ENCODE measurements at places on chromosomes 11 and 22.

GRCh38 chr11:2202071-2202899 lies 30.7 kb upstream of the TH start:
- DNase-seq: peak; percentile 75

GRCh38 chr11:90343673-90344072 lies 120.8 kb upstream of the CHORDC1 start:
- DNase-seq: no peak

- no peak for DNase-seq
Observed at GRCh38 chr11:72685560-72686480, 11.6 kb upstream of the PDE2A start.

- DNase-seq: no peak
Observed at GRCh38 chr11:117000014-117000737, 98.1 kb downstream of the SIK3 start.

DNA sequence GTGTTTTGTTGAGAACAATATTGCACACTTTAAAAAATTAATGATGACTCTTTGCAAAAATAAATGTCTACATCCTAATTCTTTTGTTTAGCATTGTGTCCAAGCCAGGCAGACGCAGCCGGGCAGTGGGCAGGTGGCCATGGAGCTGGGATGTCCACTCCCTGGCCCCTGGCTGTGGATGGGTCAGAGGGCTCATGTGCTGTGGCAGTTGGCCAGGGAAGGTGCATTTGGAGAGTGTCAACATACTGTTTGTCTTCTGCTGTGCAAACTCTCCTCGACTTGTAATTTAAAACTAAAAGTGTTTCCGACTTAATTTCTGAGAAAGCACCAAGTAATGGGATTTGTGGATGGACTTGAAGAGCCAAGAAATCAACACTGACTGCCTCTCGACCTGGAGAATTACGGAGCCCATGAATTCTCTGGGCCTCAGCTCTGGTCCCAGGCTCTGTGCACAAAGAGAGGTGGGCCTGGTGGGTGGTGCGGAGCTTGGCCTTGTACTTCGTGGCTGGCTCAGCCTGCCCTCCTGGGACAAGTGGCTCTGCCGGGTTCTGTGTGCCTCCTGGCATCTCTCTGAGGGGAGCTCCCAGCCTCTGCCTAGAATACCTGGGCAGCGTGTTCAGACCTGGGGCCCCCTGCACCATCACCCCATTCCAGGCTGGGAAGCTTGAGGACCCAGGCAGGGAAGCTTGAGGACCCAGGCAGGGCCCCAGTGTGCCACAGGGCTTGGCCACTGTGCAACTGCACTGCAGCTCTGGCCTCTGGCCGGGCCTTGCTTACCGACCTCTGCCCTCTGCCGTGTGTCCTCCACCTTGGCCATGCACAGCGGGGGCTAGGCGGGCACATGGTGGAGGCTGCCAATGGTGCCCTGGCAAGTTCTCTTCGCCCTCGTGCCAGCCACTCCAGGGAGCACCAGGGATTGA lies 46.4 kb downstream of the RTN4R start:
- no peak for DNase-seq

- no peak for DNase-seq
Observed at GRCh38 chr22:17334059-17334458, 35.2 kb upstream of the CECR2 start.

DNA sequence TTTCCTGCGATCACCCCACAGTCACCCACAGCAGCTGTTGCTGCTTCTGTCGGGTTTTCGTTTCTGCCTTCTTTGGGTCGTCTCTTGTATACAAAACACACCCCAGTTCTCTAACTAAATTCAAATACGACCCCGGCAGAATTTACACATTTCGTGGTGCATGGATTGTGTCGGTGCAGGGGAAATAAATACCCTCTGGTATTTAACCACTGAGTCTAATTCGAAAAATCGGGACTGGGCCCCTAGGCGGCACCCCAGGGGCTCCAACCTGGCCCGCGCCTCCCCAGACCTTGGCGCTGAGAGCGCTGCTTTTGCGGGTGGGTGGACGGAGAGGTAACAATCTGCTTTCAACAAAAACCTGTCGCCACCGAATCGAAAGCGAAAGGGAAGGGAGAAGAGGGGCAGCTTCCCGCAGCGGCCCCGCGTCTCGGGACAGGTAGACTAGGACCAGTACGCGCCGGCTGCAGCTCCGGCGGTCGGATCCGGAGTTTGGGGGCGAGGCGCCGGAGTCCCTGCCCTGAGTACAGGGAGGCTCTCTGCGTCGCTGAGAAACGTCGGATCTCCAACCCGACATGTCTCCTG lies 4.4 kb downstream of the ALX4 start:
- DNase-seq: no peak

DNA sequence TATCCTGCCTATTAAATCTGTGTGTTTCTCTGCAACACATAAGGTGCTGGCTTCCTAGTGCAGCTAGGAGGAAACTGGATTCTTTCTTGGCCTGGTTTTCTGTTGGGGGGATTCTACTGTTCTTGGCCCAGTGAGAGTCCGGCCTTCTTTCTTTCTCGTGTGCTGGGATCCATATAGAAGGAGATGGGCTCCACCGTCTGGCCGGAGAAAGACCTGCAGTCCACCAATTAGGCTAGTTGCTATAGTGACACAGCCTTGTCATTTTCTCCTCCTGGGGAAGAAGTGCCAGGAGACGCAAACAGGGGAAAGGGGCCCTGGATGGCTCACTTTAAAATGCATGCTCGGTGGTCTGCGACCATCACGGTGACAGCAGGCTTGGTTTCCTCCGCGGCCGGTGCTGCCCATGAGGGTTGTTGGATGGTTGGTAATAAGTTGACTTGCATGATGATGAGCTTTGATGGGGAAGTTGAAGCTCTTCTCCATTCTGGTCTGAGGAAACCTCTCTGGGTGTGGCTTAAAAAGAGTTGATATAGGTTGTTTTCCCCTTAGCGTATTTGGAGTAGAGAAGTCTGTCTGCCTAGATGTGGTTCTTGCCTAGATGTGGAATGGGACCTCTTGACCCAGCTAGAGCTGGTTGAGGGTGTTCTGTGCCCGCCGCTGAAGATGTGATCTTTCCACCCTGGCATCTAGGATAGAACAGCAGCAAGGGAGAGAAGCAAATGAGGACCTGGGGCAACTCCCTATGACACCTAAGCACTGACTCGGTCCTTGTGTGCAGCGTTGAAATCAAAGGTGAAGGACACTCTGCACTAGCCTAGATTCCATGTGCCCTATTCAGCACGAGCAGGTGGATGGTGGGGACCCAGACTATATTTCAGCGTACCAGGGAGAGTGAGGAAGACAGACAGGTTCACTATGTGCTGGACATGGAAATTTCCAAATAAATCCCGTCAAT lies 1335.0 kb downstream of the BRD1 start:
- peak; percentile 36 for DNase-seq

DNA sequence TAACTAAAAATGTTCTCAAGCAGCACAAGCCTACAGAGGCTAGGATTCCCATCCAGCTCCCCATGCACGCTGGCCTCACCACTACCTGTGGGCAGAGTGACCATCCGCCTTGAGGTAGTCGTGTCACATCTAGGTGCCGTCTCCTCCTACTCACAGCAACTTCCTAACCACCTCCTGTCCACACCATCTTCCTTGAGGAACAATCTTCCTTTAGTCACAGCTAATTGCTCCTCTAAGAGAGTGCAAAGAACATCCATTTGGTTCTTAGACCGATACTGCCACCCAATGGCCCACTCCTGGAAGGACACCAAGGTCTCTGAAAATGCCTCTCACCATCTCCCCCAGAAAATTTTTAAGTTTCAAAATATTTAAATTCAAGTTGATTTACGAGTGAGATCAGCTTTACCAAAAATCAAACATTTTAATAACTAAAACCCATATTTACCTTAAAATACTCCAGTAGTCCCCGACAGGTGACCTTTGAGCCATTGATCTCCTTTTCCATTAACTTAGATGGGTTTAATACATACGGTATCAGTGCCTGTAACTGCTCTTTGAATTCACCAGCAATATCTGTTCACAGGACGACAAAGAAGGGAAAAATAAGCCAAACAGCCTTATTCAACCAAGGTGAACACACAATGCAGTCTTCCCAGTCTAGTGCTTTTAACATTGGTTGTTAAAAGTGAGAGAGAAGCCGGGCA lies 21.7 kb upstream of the PLAAT3 start:
- peak; percentile 65 for DNase-seq

GRCh38 chr11:78416285-78417174 lies 1.1 kb downstream of the GAB2 start:
- peak; percentile 56 for DNase-seq

- DNase-seq: no peak
Observed at GRCh38 chr22:45832180-45832579, 144.8 kb downstream of the WNT7B start.

GRCh38 chr22:37427135-37427710 lies at the start of gene ELFN2:
Gene ELFN2 (minus strand): TSS chr22:37427479. CDS start chr22:37375534, 51,945 bp downstream.
- DNase-seq: no peak

DNA sequence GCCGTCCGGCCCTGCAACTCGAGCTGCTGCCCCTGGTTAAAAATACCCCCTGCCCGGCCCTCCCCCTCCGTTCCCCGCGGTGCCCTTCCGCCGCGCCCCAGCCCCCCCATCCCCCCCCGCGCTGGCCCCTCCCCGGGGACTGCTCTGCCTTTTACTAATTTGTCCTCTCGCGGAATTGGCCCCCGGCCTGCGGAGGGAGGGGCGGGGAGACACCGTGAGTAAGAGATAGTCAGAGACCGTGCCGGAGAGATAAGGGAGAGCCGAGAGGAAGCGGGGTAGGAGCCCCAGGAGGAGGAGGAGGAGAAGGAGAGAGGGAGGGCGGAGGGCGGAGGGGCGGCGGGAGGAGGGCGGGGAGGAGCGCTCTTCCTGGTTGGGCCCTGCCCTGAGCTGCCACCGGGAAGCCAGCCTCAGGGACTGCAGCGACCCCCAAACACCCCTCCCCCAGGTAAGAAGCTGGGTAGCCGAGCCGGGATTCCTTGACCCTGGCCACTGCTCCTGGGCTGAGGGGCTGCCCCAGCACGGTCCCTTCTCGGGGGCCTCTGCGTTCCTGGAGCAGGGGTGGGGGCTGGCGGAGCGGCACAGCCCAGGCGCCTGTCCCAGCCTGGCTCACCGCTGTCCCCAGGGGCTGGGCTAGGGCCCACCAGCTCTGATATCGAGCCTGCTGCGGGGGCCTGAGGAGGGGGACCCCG lies at the start of gene CAPN1:
CAPN1 (plus strand) TSS at position 360 of the 689 bp plus-strand sequence. CDS start 774 bp downstream, outside the sequence.
- peak; percentile 75 for DNase-seq

- peak; percentile 59 for DNase-seq
Observed at GRCh38 chr11:65078151-65078550, 5.7 kb downstream of the CDCA5 start.

GRCh38 chr11:96038046-96038445 lies 114.1 kb upstream of the MTMR2 start:
- no peak for DNase-seq

GRCh38 chr11:28447226-28447625 lies 339.0 kb downstream of the METTL15 start:
- DNase-seq: no peak

GRCh38 chr22:25067851-25068421 lies 115.4 kb downstream of the KIAA1671 start:
- peak; percentile 41 for DNase-seq

DNA sequence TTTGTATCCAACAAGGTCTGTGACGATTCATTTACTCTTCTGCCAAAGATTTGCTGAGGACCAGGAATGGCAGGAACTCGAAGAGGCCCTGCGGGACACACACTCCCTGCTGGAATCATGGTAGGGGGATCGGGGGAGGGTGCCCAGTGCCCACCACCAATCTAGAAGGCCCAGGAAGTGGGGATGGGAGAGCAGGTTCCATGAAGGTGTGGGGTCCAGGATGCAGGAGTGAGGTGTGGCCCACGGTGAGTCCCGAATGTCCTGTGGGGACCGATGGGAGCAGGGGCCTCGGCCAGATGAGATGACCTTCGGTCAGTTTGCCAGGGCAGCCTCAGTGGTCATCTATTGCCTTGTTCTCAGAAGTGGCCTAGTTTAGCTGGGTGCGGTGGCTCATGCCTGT lies 492.7 kb downstream of the BRD1 start:
- no peak for DNase-seq

- no peak for DNase-seq
Observed at GRCh38 chr11:15697437-15698236, 582.9 kb downstream of the INSC start.

- peak; percentile 72 for DNase-seq
Observed at GRCh38 chr11:93487032-93487483, 56.1 kb downstream of the SMCO4 start.

GRCh38 chr11:61778920-61779650 lies 13.3 kb downstream of the TMEM258 start:
- DNase-seq: no peak

- DNase-seq: no peak
Observed at GRCh38 chr11:40104941-40105550, 1354.4 kb downstream of the LRRC4C start.

- no peak for DNase-seq
Observed at GRCh38 chr11:112506852-112507251, 246.2 kb upstream of the PLET1 start.

DNA sequence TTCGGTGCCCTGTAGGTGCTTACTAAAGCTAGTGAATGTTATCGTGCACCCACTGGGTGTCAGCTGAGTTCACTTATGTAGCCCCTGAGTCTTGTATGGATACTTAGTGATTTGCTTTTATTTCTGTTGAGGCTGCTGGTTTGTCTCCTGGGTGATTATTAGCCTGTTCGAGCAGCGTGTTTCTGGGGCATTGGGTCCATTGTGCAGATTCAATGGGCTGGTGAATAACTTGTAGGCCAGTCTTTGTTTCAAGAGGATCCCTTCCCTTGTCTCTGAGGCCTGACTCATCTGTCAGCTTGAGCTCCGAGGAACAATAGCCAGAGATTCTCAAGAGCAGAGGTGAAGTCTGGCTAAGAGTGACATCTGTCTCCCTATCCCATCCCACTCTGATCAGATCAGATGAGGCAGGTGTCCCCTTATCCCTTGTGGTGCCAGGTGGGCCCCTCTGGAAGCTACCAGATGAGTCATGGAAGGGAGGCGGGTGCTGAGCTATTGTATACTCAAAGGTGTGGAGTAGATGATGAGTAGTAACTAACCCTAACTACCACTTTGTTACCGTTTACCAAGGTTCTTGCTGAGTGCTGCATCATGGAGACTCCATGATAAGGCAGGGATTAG lies 3.7 kb downstream of the MIAT start:
- DNase-seq: peak; percentile 39

GRCh38 chr11:6618117-6619003 lies 862 bp downstream of the TPP1 start:
- no peak for DNase-seq

GRCh38 chr11:74696939-74697675 lies 34.1 kb downstream of the CHRDL2 start:
- no peak for DNase-seq

- peak; percentile 75 for DNase-seq
Observed at GRCh38 chr11:135033540-135033939, 621.5 kb upstream of the B3GAT1 start.
